Posterior vena cava (tissue), 2 donors: ENCODE measurements at places on chromosomes 4 and X. TPM values are rescaled to one million over a fixed set of nuclear protein-coding genes. Genes with fewer than 3 reads are reported as not detected.

The COX7B2 gene
- not detected for total RNA-seq

The MAGEA4 gene
- total RNA-seq, result not detected

The PPM1K gene
- total RNA-seq, result 31.6 TPM

The GPAT3 gene
- total RNA-seq, result 4.3 TPM

The GAGE1 gene
- not detected for total RNA-seq

The POLN gene
- total RNA-seq, result 3.5 TPM

The ANKRD37 gene
- 9.7 TPM for total RNA-seq

The GAB1 gene
- 36.0 TPM for total RNA-seq

The ARMCX5 gene
- 9.6 TPM for total RNA-seq

The ZNF732 gene
- total RNA-seq, result 0.19 TPM

The BST1 gene
- total RNA-seq, result 26.2 TPM

The AKAP14 gene
- not detected for total RNA-seq

The GABRG1 gene
- 0.05 TPM for total RNA-seq

The AP1S2 gene
- total RNA-seq, result 74.7 TPM

The SRPK3 gene
- total RNA-seq, result 9.8 TPM

The RTL3 gene
- 1.7 TPM for total RNA-seq

The MYOZ2 gene
- 14.3 TPM for total RNA-seq

The ACOX3 gene
- total RNA-seq, result 29.7 TPM

The RPS6KA3 gene
- total RNA-seq, result 36.4 TPM

The CA5B gene
- total RNA-seq, result 16.9 TPM

The DGKK gene
- total RNA-seq, result not detected

The IGSF1 gene
- 1.5 TPM for total RNA-seq

The EVC gene
- 31.7 TPM for total RNA-seq

The GYPE gene
- total RNA-seq, result 1.00 TPM
